ENCODE measurements at places on chromosomes 5 and 9.

GRCh38 chr5:139634541-139634940 lies 13.6 kb upstream of the CXXC5 start:
- no peak for DNase-seq

DNA sequence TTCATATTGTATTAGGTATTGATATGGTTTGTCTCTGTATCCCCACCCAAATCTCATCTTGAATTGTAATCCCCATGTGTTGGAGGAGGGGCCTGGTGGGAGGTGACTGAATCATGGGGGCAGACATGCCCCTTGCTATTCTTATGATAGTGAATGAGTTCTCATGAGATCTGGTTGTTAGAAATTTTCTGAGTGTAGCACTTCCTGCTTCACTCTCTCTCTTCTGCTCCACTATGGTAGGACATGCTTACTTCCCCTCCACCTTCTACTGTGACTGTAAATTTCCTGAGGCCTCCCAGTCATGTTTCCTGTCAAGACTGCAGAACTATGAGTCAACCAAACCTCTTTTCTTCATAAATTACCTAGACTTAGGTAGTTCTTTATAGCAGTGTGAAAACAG lies 187.4 kb upstream of the SLC24A2 start:
- DNase-seq = peak; percentile 39

- DNase-seq = no peak
Observed at GRCh38 chr5:160466889-160467554, 45.4 kb downstream of the PTTG1 start.

DNA sequence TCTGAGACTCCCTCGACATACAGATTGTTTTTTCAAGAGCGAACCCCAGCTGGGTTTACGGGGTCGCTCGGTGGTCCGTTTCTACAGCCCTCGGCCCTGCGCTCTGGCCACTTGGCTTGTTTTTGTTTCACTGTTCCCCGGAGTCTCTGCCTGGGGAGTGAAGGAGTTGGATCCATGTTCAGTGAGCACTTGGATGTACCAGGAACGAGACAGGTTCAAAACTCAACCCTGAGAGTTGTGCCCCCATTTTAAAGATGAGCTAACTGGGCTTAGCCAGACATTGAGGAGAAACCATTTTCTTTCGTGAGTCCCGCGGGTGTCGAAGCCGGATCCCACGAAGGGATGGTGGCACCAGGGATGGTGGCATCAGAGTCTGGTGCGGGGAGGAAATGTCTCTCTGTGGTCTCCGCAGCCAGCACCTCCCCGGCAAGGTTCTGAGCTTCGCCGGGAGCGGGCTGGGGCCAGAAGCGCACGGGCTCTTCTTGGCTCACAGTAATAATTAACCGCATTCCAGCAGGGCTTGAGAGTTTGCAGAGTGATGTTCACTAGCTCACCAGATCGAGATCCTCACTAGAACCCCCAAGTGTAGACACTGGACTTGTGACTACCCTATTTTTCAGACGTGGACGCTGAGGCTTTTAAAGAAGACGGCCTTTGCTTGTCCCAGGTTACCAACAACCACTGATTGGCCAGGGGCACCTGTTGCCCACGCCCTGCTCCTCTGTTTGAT lies 1.0 kb downstream of the MSX2 start:
- DNase-seq = no peak

GRCh38 chr5:132474131-132474723 lies 16.3 kb downstream of the IRF1 start:
- no peak for DNase-seq

GRCh38 chr5:35430381-35431162 lies 187.1 kb upstream of the SPEF2 start:
- DNase-seq = no peak

- no peak for DNase-seq
Observed at GRCh38 chr5:99398976-99399375, 470.2 kb upstream of the CHD1 start.

GRCh38 chr5:38069360-38069759 lies 189.0 kb upstream of the EGFLAM start:
- no peak for DNase-seq

- no peak for DNase-seq
Observed at GRCh38 chr5:14790911-14791310, 80.7 kb downstream of the ANKH start.

- no peak for DNase-seq
Observed at GRCh38 chr9:15310107-15310850, 3.3 kb upstream of the TTC39B start.

DNA sequence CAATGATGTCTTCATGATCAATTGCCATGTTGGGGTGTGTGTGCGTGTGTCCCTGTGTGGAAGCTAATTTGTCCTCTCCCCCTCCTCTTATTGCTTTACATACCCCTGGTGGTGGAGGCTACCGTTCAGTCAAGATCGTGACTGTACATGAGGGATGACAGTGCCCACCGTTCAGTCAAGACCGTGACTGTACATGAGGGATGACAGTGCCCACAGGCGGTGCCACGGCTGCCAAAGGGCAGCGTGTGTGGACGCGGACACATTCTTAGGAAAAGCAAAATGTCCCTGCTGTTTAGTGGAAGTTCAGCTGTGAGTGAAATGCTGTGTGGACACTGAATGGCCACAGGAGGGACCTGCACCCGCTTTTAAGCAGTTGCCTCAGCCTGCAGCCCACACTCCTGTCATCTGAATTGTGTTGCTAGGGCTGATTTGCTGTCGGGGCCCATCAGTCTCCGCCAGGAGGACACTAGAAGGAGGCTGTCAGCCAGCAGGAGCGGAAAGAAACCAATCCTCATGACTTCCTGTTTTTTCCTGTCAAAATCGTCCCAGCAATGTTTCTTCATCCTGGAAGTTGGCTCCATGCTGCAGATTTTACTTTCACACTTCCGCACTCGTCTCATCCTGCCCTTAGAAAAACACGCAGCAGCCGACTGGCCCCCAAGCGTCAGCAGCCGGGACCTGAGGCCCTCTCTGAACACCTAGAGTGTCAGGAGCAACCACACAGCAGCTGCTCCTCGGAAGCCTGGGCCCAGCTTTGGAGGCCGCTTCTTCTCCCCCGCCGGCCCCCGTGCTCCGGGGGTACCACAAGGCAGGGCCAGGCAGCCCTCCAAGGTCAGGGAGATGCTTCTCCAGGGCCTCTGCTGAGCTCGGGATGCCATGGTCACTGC lies 9.1 kb downstream of the OR2V1 start:
- DNase-seq = no peak

GRCh38 chr9:2676466-2676865 lies 40.8 kb upstream of the KCNV2 start:
- DNase-seq = no peak

DNA sequence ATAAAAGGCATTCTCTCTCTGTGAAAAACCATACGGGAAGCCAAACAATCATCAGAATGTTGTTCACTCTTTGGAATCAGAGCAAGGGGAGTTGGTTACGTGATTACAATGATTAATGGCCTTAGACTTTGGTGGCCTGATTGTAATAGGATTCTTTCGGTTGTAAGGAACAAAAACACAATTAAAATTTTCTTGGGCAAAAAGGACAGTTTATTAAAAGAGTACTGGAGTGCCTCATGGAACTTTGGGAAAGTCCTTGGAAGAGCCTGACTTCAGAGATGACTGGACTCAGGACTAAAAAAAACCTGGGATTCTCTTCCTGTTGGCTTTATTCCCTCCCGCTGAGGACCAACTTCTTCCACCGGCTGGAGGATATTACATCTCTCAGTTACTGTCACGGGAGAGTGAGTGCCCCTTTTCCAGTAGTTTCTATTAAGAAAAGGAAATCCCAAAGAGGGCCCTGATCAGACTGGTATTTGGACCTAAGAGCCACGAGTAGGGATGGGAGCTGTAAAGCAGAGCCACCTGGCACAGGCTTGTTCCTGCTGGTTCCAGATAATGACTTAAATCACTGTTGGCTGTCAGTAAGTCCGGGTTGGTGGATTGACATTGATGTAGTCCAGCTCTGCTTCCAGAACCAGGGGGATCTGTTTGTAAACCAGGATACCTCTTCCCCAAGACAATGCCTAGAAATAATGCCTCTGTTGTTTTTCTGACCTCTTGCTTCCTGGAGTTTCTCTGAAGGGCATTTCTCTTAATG lies 53.9 kb downstream of the CFAP95 start:
- DNase-seq = no peak

GRCh38 chr5:10468256-10468655 lies 26.6 kb downstream of the ROPN1L start:
- no peak for DNase-seq

GRCh38 chr9:115775659-115776058 lies 377.9 kb upstream of the PAPPA start:
- DNase-seq = no peak

DNA sequence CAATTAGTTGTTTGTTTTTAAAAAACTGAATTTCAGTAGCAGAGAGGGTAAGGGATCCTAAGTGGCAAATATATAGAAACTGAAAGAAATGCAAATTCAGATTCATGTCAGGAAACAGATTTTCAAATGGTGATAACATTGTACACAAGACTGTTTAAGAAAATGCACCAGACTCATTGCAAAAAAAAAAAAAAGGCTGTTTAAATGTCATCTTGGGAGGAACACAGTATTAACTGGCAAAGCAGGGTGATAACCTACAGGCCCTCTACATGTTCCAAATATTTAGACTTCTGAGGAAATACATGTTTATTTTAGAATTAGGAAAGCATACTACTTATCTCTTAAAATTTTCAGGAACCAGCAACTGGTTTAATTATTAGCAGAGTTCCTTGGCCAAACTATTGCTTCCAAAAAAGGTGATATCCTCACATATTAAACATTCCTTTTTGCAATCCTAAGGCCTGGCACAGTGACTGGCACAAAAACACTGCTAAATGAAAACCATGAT lies 114.5 kb downstream of the TSSK1B start:
- DNase-seq = no peak

DNA sequence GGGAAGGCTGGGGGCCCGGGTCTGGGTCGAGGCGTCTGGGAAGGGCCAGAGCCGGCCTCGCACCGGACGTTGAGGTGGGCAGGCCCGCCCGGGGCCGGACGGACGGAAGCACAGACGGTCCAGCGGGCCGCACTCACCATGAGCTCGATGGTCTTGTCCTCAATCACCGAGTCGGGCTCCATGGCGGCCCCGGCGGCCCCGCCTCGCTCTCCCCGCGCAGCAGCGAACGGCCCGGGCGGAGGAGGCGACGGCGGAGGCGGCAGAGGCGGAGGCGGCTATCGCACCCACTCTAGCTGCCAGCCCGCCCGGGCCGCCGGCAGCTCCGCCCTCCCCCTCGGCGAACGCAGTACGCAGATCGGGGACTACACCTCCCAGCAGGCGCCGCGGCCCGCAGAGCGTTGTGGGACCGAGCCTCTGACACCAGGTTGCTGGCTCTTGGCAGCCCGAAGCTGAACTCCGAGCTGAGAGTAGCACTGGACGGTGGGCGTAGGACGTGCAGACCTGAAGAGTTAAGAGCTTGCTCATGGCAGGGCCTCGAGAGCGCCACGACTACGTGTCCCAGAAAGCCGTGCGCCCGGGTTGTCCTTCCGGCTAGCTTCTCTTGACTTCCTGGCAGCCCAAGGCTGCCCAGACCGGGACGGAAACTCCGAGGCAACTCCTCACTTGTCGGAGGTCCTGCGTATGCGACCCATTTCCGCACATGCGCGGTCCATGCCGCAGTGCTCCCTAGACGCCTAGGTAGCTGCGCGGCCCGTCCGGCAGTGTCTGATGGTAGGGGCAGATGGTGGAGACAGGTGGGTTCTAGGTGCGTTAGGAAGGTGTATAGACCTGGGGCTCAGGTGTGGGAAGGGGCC lies at the start of gene FBXW11:
FBXW11 (minus strand) TSS at position 318 of the 854 bp plus-strand sequence; CDS start at position 182, 136 bp downstream.
- DNase-seq = peak; percentile 95

GRCh38 chr9:30732060-30732459 lies 1652.4 kb upstream of the ACO1 start:
- no peak for DNase-seq

DNA sequence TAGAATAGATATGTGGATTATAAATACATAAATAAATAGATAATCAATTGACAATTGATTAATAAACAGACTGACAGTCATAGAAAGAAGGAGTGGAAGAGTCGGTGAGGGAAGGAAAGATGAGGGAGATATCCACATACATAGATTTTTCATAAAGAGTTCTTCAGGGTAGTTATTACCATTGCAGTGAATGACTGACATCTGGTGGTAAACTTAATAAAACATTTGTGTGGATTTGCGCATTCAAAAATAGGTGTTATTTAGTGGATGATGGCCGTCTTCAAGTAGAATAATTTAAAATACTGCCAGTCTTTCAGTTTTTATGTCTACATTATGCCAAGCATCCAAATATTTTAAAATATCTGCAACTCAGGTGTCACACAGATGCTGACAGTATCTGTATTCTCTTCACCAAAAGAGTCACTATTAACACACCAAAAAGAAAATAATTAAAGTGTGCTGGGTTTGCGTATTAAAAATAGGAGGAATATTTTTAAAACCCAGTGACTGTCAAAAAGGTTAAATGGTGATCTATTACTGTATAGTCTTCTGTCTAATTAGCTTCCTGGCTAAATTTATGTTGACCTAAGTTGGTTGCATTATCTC lies 78.8 kb downstream of the GIN1 start:
- DNase-seq = no peak

DNA sequence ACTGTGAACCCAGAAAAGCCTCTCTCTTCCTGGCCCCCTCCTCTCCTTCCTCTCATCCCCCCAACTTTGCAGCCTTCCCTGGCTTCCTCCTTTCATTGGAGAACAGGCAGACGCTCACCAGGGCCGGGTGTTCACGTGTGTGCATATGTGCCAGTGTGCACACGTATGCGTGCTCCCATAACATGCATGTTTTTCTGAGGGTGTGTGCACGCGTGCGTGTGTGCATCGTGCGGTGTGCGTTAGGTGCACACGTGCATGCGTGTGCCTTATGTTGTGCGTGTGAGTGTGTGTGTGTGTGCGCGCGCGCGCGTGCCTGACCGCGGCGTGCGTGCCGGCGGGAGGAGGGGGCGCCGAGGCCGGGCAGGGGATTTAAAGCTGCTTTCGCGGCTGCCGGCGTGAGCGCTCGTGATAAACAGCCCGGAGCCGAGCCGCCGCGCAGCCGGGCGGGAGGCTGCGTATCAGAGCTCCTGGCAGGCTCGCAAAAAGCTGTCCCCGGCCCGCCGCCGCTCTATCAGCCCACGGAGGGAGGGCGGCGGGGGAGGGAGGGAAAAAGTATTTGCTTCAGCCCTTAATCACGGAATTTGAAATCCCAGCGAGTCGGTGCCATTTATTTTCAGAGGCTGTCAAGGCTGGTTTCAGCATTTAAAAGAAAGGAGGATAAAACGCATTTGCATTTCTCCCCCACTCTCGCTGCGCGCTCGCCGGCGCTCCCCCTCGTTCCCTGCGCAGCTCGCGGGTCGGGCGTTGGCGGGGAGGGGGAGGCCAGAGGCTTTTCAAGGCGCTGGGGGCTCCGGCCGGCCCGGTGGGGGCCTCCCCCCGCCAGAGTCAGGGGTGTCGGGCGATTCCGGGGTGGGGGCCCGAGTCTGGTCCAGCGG lies 183.9 kb downstream of the C9orf50 start:
- DNase-seq = peak; percentile 38

DNA sequence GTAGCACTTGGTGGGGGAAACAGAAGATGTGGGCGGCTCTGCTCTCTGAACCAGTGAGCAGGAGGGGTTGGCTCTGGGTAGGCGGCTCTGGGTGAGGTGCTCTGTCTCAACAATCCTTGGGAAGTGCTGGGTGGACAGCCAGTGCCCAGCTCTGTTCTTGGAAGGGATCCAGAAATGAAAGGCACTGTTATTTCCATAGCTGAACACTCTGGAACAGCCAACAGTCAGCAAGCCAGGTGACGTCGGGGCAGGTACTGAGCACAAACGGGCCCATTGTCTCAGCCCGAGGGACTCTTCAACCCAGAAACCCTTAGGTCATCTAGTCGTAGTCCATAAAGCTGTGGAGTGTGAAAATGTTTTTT lies 36.3 kb downstream of the OLFM1 start:
- DNase-seq = no peak

GRCh38 chr9:27019589-27019988 lies 14.1 kb upstream of the LRRC19 start:
- no peak for DNase-seq

- no peak for DNase-seq
Observed at GRCh38 chr5:107501965-107502675, 168.6 kb downstream of the EFNA5 start.

Measured in activated naive CD4-positive, alpha-beta T cell treated with Interleukin-2 at 50 U/mL for 16 hours (primary cell).